ENCODE measurements at places on chromosomes 1 and 21.

DNA sequence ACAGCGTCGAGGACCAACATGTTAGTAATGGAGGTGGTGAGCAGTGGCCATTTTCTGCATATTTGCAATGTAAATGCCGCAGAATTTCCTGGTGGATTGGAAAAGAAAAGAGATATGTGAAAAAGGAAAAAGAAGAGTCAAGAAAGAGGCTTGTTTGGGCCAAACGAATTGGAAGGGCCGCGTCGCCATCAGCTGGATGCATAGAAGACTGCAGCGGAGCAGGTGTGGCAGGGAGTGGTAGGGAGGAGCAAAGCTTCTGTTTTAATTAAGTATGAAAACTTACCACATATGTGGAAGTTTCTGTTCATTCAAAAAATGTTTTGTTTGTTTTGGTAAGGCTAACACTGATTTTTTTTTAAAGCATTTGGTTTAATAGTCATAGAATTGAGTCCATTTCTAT lies 690.7 kb downstream of the NCAM2 start:
- DNase-seq = peak; percentile 1

DNA sequence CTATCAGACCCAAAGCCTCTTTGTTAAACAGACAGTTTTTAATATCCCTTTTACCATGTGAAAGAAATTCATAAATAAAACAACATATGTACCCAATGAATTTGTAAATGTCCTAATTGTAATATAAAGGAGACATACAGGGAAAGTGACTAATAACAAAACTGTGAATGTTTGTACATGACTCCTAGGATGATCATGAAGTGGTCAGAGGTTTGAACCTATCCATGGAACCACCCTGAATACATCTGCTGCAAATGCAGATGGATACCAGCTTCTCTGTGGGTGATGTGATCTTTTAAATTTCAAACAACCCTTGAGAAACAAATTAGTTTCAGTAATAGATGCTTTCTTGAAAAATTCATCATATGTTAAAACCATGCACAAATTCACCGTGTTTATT lies 16.7 kb upstream of the ACBD3 start:
- DNase-seq = no peak

DNA sequence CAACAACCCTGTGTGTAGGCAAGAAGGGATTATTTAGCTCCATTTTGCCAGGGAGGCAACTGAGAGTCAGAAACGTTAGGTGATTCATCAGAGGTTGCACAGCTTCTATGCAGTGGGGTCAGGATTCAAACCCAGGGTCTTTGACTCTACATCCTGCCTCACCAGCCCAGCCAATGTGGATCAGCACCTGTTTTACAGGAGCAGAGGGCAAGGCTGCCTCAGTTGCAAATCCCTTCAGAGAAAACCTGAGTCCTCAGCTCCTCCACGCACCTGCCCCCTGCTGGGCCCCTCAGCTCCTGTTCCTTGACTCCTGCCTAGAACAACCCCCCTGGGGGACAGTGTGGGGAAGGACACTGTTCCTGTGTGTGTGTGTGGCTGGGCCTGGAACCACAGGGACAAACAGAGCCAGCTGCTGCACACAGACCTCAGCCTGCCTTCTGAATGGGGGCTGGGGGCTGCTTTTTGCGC lies 61.6 kb downstream of the LRRN2 start:
- peak; percentile 68 for DNase-seq

DNA sequence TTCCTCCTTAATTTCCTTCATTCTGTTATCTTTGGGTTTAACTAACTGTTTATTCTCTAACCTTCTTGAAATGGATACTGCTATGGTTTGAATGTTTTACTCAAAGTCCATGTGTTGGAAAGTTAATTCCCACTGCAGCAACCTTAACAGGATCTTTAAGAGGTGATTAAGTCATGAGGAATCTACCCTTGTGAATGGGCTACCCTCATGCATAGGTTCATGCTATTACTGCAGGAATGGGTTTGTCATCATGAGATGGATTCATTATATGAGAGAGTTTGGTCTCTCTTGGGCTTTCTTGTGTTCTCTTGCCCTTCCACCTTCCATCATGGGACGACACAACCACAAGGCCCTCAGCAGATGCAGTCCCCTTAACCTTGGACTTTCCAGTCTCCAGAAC lies 516.9 kb downstream of the ADGRL2 start:
- DNase-seq = no peak

Measured in NCI-H1092 treated with DMSO at 0.1 percent for 48 hours (cell line).